ENCODE measurements at places on chromosomes 2 and 18.
A peak's percentile ranks its signal among the peaks of the same experiment; 100 is the strongest.

DNA sequence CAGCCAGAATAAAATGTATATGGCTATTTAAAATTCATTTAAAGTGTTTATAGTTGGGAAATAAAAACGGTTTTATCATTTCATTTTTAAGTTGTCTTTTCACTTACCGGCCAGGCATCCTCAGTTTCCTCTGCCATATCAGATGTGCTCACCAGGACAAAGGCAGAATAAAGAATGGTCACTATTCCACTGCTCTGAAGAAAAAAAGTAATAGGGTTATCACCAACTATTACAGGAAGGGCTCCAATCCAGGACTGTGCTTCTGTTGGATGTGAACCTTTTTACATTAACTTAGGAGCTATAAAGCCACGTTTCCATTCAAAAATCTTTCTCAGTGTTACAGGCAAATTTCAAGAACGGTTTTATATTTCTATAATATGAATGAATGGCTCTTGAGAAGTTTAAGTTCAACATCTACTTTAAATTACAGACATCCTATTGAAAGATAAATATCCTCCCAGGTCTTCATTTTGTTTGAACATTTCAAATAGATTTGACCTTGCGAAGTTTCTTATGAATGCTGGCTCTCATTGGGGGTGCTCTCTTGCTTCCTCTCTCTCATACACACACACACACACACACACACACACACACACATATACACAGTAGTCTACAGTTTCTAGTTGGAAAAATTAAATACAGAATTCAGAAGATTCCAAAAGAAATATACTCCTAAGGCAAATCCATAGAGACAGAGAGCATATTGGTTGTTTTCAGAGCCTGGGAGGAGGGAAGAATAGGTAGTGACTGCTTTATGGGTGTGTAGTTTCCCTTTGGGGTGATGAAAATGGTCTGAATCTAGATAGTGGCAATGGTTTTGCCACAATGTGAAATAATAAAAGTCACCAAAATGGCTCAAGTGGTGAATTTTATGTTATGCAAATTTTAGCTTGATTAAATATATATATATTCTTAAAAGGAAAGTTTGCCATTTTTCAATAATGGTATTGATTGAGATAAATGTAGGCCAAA, 2.9 kb upstream of the SLC40A1 start:
- no peak for DNase-seq

DNA sequence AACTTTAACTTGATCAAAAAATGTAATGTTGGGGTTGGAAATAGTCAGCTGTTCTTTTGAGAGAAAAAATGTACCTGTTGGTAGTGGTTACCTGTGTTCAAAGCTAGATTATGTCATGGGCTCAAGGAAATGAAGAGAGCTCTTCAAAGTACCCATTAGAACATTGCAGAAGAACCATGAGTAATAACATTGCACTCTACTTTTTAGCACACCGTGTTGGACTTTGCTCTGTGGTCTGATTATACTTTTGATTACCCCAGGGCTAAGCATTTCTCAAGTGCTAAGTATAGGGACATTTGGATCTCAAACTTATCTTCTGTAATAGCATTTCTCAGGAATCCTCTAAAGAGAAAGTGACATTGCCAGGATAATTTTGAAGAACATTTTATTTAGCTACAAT, 1122.8 kb upstream of the CELF4 start:
- DNase-seq = no peak

DNA sequence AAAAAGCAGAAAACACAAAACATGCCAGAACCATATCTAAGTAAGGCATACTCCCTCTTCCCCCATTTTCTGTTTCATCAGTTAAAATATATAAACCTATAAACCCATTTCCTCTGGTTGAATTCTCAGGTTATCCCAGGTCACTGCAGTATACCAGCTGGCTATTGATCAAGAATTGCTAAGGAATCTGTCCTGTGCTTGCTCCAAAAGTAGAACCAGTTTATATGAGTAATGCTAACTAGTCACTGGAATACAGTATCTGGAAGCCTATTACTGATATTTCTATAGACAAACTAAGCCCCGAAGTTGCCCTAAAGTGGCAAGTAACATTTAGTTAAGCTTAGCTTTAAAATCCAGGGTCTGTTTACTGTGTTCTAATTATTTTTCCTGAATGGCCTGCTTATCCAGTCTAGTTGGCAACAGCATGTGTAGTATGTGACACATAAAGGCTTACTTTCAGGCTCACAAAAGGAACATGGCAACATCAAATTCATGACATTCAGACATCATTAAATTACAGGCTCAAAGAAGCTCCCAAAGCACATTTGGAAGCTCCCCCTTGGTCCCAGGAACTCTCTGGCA, 102.9 kb upstream of the ARL5A start:
- no peak for DNase-seq

- DNase-seq = no peak
Measured at GRCh38 chr18:49094136-49094535, 143.4 kb upstream of the SMAD7 start.

- DNase-seq = no peak
Measured at GRCh38 chr2:193462411-193462810, 1267.7 kb upstream of the TMEFF2 start.

- no peak for DNase-seq
Measured at GRCh38 chr18:10100941-10101701, 187.3 kb downstream of the VAPA start.

DNA sequence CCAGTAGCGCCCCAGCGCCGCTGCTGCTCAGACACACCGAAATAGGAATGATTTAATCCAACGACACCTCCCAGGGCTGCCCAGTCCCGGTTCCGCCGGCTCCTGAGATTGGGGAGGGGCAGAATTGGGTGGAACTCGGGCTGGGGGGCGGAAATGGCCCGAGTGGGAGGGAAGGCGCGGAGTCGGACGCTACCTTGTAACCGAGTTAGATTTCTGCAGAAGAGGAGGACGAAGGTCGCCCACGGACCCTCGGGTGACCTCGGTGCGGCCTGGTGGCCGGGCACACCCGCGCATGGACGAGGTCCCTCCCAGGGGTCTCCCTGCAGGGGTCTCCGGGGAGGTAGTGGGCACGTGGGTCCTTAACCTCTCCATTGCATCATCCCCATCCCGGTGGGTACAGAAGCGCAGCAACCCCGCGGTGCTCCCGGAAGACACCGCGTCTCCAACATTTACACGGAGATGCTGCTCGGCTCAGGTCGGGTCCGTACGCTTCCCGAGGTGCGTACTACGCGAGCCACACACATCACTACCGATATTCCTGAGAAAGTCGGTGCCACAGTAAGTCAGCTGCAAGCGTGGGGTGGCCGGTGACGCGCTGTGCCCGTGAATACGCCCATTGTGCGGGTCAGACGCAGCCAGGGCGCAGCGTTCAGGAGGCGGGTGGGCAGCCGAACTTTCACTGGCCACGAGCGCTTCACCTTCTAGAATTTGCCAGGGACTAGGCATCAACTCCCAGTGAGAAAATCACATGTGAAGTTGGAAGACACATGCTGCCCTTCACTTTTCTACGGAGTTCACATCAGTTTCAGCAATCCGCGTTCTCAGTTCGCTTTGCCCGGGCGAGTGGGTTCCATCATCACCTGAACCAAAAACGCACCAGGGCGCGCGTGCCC, 3.0 kb downstream of the ZNF516 start:
- DNase-seq = peak; percentile 75

All from mucosa of descending colon (tissue), 3 donors.